Stimulated activated CD4-positive, alpha-beta T cell treated with anti-CD3 and anti-CD28 coated beads, Interleukin-12 subunit alpha, Interleukin-12 subunit beta, amount 100 ng/mL, for 4 hours (primary cell): ENCODE measurements at places on chromosomes 6 and 20.
A peak's percentile ranks its signal among the peaks of the same experiment; 100 is the strongest.

- DNase-seq, result peak; percentile 24
Observed at GRCh38 chr6:139262519-139263300, 29.1 kb downstream of the TXLNB start.

DNA sequence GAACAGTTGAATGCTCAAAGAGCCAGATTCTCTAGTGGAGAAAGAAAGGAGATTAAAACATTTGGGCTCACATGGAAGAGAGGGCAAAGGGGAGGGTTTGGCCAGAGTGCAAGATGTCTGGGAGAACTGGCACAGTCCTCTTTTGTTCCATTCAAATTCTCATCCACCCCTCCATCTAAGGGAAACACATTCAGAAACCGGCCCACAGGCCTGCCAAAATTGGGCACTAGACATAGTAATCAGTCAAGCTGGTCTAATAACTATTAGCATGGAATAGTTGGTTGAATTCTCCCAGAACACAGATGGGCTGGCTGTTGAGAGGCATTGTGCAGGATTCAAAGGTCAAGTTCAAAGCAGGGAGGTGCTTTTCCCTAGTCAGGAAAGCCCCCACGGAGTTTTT lies 341.4 kb upstream of the IRAK1BP1 start:
- no peak for DNase-seq

DNA sequence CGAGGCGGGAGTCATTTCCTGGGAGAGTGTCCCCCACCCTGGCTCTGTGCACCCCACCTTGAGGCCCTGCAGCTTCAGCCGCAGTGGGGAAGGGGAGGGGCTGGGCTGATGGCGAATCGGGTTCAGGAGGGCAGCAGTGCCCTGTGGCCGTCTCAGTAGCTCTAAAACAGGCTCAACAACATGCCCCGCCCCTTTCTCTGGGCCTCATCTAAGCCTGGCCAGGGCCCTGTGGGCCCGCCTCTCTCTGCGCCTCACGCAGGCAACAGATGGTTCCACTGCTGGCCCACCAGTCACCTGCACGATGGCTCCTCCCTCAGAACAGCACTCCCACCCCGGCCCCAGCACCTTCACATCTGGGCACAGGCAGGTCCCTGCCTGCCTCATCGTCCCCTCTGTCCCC lies 30.2 kb downstream of the CHRNA4 start:
- no peak for DNase-seq

DNA sequence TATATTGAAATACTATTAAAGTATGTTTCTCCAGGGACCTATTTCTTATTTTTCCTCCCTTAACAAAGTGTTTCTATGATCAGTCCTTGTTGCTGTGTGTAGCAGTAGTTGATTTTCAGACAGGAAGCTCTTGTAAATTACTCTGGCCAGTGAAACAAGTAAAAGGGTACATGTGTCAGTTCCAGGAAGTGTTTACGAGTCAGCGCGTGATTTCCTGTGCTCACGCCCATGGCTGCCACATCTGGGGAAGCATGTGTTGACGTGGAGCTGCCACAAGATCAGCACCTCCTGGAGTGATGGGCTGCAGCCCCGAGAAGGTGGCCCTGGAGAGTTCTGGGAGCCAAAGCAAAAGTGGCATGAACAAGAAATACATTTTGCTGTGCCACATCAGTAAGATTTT lies 38.6 kb upstream of the GGTLC1 start:
- peak; percentile 33 for DNase-seq

- no peak for DNase-seq
Observed at GRCh38 chr6:26163427-26164119, 76.3 kb downstream of the HFE start.

DNA sequence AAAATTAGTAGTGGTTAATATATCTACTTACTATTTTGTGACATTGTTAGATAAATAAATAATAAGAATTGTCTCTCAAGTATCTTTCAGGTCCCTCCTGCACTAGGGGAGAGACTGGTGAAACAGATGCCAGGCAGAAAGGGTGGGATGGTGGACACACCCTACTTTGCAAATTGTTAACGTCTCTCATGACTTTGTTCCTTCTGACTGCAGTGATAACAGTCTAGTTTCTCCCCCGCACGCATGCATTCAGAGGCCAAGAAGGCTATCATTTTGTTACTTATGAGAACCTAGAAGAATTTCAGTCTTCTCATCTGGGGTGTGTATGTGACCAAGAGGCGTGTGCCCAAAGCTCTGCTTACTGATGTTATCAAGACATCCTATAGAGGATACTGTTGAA lies 152.3 kb downstream of the EDN1 start:
- no peak for DNase-seq

GRCh38 chr6:48289841-48290240 lies 178.8 kb upstream of the PTCHD4 start:
- no peak for DNase-seq

- no peak for DNase-seq
Observed at GRCh38 chr6:134196568-134197193, 121.2 kb downstream of the SGK1 start.

- peak; percentile 60 for DNase-seq
Observed at GRCh38 chr20:47493175-47493962, 8.3 kb upstream of the NCOA3 start.

GRCh38 chr6:43913375-43914271 lies 143.6 kb downstream of the VEGFA start:
- no peak for DNase-seq

- DNase-seq, result no peak
Observed at GRCh38 chr20:62606016-62606415, 36.3 kb upstream of the SLCO4A1 start.

DNA sequence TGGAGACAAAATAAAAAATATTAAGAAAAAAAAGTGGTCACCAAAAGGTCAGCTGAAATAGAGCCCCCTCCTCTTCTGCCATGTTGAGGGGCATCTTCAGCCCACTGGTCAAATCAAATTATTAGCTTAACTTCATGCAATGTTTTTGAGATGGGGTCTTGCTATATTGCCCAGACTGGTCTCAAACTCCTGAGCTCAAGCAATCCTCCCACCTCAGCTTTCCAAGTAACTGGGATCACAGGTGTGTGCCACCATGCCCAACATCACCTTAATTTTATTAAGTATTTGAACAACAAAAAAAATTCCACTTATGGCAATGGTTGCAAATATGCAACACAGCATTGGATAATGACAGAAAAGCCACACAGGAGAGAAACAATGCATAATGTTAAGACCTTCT lies 99.3 kb upstream of the BEND3 start:
- DNase-seq, result no peak

GRCh38 chr6:109118337-109118736 lies 23.0 kb downstream of the CEP57L1 start:
- no peak for DNase-seq

DNA sequence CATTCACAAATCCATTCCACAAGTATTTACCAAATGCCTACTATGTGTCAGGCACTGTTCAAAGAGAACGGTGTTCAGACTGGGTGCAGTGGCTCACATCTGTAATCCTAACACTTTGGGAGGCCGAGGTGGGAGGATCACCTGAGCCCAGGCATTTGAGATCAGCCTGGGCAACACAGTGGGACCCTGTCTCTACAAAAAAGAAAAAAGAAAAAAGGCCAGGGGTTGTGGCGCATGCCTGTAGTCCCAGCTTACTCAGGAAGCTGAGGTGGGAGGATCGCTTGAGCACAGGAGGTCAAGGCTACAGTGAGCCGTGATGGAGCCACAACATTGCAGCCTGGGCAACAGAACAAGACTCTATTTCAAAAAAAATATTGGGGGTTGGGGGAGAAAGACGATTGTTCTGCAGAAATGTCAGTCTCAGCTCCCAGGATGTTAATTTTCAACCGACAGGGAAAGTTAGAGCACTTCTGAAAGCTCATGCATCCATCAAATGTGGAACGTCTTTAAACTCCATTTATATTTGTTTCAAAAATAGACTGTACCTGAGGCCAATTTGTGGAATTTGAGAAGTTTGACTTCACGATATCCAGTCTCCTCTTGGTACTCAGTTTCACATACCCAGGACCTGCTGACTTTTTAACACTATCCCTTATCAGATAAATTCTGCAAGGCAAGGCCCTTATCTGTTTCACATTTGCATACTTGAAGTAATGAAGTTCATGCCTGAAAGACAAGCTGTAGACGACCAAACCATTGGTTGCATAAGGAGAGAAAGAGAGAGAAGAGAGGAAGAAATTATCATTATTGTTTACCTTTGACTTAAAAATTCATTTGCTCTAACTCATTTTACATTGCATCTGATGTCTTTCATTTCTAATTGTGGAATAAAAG lies 14.8 kb upstream of the BTN3A2 start:
- no peak for DNase-seq

GRCh38 chr6:36034441-36034840 lies 6.8 kb downstream of the MAPK14 start:
- no peak for DNase-seq

DNA sequence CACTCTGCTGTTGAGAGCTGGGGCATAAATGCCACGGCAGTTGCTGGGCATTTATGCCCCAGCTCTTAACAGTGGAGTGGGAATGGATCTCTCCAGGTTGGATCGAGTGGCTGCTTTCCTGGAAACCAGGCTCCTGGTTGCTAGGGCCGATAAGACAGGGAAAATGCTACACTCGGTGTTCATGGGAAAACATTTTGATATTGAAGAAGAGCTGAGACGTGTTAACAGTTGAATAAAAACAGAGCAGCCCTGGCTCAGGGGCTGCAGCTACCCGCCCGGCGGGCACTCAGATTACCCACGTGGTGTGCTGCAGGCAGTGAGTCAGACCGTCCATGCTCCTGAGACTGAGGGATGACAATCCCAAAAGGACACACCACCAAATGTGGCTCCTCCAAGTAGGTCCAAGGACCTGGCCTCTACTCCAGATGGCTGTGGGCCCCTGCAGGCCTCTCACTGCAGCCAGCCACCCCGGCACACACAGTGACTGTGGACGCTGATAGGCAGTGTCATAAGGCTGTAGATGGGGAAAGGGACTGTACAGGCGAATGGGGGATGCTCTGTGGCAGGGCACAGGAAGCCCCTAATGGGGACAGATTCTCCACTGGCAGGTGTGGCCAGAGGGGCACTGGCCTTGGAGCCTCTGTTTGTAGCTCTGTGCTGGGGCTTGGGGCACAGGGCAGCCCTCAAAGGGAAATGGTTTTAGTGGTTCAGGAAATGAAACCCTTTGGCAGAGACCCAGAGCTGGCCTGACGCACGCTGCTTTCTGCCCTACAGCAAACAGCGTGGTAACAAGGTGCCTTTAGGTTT lies 237.8 kb downstream of the LY86 start:
- DNase-seq, result no peak

- no peak for DNase-seq
Observed at GRCh38 chr20:32628960-32629530, 43.9 kb upstream of the NOL4L start.

- DNase-seq, result no peak
Observed at GRCh38 chr20:47127999-47128398, 228.5 kb downstream of the ZMYND8 start.

DNA sequence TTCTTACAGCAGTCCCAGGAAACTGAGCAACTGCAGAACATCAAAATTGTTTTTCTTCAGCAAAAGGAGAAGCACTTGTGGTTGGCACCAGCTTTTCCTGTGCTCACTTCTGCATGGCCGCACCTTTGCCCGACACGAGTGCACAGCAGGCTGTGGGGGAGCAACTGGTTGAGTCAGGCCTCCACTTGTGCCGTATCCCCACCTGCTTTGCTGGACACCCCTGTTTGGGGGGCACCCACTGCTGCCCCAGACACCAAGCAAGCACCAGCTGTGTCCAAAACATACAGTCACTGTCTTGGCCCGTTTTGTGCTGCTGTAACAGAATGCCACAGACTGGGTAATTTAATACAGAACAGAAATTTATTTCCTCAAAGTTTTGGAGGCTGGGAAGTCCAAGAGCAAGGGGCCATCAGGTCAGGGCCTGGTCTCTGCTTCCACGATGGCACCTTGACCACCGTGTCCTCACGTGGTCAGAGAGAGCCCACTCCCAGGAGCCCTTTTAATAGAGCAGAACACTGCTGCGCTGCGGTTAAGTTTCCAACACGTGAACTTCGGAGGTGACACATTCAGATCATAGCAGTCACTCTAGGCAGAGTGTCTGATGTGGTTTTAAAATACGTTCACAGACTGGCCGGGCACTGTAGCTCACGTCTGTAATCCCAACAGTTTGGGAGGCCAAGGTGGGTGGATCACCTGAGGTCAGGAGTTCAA lies 8.7 kb upstream of the GMEB2 start:
- DNase-seq, result peak; percentile 54

DNA sequence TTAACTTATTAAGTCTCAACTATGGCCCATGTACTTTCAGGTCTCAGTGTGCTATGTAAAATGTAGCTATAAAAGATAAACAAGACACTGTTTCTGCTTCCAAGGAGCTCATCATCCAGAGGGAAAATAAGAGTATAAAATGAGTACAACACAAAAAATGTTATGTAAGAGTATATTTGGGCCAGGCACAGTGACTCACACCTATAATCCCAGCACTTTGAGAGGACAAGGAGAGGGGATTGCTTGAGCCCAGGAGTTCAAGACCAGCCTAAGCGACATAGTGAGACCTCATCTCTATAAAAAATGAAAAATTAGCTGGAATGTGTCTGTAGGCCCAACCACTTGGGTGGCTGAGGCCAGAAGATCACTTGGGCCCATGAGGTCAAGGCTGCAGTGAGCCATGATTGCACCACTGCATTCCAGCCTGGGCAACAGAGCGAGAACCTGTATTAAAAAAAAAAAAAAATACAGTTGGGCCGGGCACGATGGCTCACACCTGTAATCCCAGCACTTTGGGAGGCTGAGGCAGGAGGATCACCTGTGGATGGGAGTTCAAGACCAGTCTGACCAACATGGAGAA lies 124.0 kb downstream of the EDN1 start:
- DNase-seq, result no peak

GRCh38 chr6:124055963-124056362 lies 252.3 kb downstream of the NKAIN2 start:
- no peak for DNase-seq

- DNase-seq, result no peak
Observed at GRCh38 chr6:89013438-89013837, 50.0 kb upstream of the RNGTT start.

GRCh38 chr6:24658573-24659560 lies 7.8 kb downstream of the TDP2 start:
- DNase-seq, result no peak

GRCh38 chr6:70371454-70372105 lies 41.7 kb upstream of the FAM135A start:
- no peak for DNase-seq

DNA sequence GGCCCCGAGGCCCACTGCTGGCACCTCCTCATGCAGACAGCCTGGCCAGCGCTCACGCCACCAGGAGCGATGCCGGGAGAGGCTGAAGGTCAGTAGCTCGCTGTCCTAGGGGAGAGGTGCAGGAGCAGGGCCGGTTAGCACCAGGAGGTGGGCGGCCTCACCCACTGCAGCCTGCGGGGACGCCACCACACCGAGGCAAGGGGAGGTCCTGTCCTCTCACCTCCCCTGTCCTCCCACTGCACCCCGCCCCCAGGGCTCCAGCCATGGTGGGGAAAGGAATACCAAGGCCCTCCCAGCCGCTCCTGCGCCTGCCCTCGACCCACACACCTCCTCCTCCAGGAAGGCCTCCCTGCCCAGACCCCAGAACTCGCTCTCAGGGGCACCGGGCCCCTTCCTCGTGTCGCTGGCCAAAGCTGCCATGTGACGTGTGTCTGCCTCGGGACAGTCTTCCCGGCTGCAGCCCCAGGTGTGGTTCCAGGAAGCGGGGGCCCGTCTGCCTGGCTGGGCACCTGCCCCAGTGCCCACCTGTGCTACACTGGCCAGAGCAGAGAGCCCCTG lies 6.5 kb downstream of the NKAIN4 start:
- no peak for DNase-seq

- DNase-seq, result no peak
Observed at GRCh38 chr6:53699462-53699861, 33.9 kb upstream of the KLHL31 start.

- DNase-seq, result no peak
Observed at GRCh38 chr6:93849857-93850256, 430.5 kb upstream of the EPHA7 start.

- no peak for DNase-seq
Observed at GRCh38 chr6:49332781-49333180, 130.3 kb downstream of the MMUT start.
